Hematopoietic multipotent progenitor cell treated with erythropoietin and hydrocortisone succinate and interleukin-3 and kit ligand, for 4 days (in vitro differentiated cells): ENCODE measurements at places on chromosomes 7 and 10.

GRCh38 chr10:32048282-32048681 lies 7.9 kb downstream of the KIF5B start:
- no peak for DNase-seq

DNA sequence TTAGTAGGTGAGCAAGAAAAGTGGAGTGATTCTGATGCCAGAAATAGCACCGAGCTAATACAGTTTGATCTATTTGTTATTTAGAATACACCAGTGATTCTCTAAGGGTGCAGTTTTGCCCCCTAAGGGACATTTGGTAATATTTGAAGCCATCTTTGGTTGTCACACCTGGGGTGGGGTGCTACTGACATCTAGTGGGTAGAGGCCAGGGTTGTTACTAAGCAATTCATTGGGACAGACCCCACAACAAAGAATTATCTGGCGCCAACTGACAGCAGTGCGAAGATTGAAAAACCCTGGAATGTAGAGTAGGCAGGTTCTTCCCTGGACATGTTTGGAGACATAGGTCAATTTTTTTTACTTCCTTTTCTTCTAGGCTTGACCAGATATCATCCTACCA lies 14.6 kb downstream of the PALS2 start:
- peak; percentile 77 for DNase-seq

DNA sequence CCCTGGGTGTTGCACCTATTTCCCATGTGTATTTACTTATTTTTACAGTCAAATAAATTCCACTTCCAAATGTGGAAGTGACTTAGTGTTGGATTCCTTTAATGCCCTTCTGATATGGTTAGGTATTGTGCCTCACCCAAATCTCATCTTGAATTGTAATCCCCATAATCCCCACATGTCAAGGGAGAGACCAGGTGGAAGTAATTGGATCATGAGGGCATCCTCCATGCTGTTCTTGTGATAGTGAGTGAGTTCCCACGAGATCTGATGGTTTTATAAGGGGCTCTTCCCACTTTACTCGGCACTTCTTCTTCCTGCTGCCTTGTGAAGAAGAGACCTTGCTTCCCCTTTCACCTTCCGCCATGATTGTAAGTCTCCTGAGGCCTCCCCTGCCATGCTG lies 136.9 kb downstream of the SNX10 start:
- DNase-seq = no peak

- DNase-seq = no peak
Measured at GRCh38 chr7:103856929-103857328, 132.5 kb downstream of the RELN start.

DNA sequence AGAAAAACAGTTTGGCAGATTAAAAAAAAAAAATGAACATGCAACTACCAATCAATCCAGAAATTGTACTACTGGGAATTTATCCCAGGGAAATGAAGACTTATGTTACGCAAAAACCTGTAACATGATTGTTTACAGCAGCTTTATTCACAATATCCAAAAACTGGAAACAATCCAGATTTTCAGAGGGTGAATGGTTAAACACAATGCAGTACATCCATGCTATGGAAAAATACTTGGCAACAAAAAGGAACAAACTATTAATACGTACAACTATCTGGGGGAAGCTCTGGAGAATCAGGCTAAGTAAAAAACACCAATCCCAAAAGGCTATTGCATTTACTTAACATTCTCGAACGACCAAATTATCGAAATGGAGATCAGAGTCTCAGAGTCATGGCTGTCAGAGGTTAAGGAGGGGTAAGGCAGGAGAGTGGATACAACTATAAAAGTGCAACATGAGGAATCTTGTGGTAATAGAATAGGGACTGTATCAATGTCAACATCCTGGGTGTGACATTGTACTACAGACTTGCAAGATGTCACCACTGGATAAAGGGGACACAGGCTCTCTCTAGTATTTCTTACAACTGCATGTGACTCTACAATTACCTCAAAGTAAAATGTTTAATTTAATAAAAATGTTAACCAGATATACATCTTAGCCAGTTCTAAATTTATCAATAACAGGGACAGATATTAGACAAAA lies 21.5 kb upstream of the RUFY2 start:
- peak; percentile 37 for DNase-seq

GRCh38 chr7:158320328-158320727 lies 267.3 kb downstream of the PTPRN2 start:
- no peak for DNase-seq

- no peak for DNase-seq
Measured at GRCh38 chr7:91974066-91974465, 33.4 kb downstream of the AKAP9 start.

DNA sequence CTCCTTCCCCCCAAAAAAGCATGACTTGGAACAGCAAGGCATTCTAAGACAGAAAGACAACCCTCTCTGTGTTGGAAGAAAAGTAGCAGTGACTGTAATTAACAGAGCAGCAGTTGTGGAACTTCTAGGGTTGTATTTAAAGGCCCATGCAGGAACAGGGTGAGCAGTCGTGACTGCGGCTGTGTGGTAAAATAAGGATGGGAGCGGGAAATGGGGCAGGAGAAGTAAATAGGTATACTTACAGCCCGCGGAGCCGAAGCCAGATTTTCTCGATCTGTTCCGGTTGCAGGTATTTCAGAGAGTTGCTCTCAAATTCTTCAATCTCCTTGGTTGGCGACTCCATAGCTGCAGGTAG lies 179 bp downstream of the PDE1C start:
- no peak for DNase-seq

- peak; percentile 39 for DNase-seq
Measured at GRCh38 chr10:123241391-123242141, 87.4 kb downstream of the BUB3 start.

GRCh38 chr7:40135317-40135610 lies 459 bp downstream of the SUGCT start:
- peak; percentile 27 for DNase-seq

- peak; percentile 15 for DNase-seq
Measured at GRCh38 chr10:93072225-93072712, 1.4 kb upstream of the CYP26A1 start.

DNA sequence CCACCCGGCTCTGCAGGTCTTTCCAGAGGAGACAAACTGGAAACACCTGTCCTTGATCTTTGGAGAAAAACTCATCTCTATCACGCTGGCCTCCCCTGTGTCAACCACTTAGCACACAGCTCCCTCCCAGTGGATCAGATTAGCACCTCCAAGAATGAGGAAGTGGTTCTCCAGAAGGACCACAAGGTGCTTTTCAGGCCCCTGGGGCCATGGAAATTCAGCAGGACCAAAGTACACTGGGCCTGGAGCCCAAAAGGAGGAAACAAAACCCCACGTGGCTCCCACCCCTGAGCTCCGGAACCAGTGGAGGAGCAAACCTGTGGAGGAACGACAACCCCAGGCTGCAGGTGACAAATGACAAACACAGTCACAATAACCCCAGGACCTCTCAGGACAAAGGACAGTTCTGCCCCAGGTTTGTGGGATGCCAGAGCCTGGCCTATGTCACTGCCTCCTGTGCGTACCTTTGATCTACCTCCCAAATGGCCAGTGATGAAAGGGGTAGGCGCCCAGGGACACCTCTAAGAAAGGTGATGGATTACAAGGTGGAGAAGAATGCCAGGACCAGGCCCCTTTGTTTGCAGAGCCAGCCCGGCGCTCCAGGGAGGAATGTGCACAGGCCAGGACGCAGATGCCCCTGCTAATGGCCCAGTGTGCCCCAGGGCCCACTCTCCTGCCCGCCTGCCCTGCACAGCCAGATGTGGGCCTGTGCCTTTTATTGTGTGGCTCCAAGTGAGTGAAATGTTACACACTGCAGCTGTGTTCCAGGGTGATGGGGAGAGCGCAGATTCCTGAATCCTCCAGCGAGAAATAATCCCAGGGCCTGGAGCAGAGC lies 5.7 kb downstream of the TNS3 start:
- DNase-seq = peak; percentile 78

DNA sequence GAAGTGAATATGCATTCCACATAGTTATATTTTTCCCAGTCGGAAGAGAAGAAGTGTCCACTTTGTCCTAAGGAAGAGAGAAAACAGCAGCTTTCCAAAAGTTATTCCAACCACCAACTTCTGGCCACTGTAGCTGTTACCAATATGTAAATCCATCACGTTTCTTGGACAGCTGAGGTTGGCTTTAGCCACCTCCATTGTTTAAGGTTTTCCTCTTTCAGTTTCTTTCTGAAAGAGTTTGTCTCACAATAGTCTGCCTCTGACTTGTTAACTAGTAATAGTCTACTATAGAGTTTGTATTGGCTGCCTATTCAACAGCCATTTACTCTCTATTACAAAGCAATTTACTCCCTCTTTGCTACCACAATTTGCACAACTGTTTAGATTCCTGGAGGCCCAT lies 457.6 kb upstream of the LRRN3 start:
- no peak for DNase-seq

- DNase-seq = no peak
Measured at GRCh38 chr10:33039181-33039580, 81.2 kb upstream of the ITGB1 start.

- peak; percentile 15 for DNase-seq
Measured at GRCh38 chr7:143987513-143987912, 12.6 kb upstream of the OR6B1 start.

DNA sequence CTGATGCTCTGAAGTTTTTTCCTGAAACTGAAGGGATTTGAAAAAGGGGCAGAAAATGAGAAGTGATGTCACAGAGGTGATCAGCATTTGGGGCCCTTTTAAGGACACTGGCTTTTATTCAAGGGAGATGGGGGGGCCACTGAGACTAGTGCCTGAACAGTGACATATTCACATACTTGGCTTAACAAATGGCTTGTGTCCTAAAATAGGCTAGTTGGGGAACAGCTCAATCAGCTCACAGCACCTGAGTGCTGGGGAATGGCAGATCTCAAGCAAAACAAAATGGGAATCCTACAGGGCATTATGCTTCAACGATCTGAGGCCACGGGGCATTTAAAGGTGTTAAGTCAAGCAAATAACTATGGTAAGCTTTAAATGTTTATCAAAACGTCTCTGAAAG lies 90.1 kb downstream of the UBE2H start:
- DNase-seq = no peak

GRCh38 chr7:5677538-5678294 lies 103.7 kb downstream of the RNF216 start:
- peak; percentile 88 for DNase-seq

DNA sequence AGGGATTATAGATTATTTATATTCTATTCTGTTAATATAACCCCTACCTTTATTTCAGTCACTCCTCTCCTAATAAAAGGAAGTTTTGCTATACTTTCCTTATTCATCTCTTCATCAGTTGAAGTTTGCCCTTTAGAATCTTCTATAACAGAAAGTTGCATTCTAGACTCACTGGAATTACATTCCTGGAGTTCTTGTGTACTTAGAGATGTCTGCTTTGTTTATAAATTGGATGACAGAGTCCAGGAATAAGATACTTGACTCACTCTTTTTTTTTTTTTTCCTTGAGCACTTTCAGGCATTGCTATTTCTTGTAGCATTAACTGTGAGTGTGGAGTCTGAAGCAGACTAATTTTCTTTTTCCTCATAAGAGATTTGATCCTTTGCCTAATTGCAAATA lies 640.8 kb downstream of the XPNPEP1 start:
- no peak for DNase-seq

GRCh38 chr7:122626785-122627184 lies 72.1 kb downstream of the RNF133 start:
- no peak for DNase-seq

DNA sequence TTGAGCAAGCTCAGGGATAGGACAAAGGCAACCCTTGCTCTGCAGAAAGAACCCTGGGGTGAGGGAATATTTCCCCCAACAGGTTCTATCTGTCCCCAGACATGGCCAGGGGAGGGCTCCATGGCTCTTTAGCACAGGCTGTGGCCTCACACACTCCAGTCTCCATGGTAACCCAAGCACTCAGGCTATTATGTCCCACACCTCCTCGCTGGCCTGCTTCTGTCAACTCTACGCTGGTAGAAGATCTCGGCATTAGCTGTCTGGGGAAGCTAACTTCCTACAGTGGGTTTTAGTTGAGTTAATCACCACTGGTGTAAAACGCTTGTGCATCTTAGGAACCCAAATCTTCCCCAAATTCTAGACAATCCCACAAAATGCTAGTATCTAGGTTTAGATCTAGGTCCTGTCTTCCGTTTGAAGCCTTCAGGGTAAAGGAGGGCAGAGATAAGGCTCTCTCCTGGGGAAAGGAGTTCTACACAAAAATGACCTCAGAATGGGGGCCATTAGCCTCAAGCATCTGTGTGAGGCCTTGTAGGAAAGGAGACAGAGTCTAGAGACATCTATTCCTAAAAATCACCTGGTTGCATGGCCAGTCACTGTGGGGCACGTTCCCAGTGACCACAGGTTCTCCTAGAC lies 36.7 kb upstream of the SLIT1 start:
- peak; percentile 42 for DNase-seq

GRCh38 chr10:125155101-125155500 lies 5.3 kb downstream of the CTBP2 start:
- DNase-seq = no peak

- DNase-seq = peak; percentile 86
Measured at GRCh38 chr10:60942788-60943315, 1.1 kb downstream of the RHOBTB1 start.

DNA sequence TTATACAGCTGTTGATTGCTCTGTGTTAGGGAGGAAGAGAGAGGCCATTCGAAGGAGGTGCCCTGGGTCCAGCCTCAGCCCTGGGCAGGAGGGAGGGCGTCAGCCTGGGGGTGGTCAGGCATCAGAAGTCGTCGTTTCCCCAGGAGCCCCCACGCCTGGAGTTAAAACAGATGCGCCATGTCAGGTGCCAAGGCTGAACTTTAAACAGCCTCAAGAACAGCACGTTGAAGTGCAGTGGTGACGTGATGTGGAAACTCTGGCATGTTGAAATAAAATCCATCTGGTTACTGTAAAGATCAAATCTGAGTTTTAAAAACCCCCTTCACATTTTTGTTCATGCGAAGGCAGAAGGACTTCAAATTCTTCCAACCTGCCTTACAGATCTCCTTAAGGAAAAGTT lies 128.4 kb upstream of the PPP2R2D start:
- no peak for DNase-seq

- peak; percentile 65 for DNase-seq
Measured at GRCh38 chr10:88791924-88792323, 10.6 kb upstream of the LIPM start.

DNA sequence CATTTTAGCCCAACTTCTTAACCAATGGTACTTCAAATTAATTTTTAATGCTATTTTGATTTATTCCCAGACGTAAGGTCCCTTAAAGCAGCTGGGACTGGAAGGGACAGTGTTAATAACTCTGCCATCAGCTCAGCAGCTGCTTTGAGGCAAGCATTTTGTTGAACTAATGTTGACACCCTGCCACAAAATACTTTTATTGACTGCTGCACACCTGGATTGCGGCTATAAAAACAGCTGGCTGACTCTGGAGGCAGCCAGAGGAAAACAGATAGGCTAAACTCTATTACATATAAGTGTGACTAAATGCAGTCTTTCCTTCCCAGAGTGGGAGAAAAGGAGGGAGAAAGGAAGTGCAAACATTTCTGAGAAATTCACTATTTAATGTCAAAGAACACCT lies 77.6 kb downstream of the ETV1 start:
- DNase-seq = no peak

DNA sequence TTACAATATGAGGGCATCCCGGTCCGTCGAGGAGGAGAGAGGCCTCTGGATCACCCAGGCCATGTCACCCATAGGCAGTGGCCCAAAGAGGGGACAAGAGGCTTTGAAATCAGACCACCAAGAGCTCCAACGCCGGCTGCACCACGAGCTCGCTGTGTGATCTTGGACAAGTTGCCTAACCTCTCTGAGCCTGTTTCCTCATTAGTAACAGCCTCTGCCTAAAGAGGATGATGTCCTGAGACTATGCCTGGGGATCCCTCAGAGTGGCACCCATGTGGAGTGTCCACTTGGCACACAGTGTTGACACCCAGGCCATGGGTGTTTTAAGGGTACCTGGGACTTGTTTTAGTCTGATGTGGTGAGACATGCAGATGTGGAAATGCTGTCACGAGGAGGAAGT lies 50.8 kb downstream of the MICALL2 start:
- DNase-seq = no peak
